ENCODE measurements at places on chromosomes 2 and 18. TPM values are rescaled to one million over a fixed set of nuclear protein-coding genes. Genes with fewer than 3 reads are reported as not detected.

GRCh38 chr2:181680937-181681811 is 857 bp upstream of the NEUROD1 start:
- DNase-seq: no peak

DNA sequence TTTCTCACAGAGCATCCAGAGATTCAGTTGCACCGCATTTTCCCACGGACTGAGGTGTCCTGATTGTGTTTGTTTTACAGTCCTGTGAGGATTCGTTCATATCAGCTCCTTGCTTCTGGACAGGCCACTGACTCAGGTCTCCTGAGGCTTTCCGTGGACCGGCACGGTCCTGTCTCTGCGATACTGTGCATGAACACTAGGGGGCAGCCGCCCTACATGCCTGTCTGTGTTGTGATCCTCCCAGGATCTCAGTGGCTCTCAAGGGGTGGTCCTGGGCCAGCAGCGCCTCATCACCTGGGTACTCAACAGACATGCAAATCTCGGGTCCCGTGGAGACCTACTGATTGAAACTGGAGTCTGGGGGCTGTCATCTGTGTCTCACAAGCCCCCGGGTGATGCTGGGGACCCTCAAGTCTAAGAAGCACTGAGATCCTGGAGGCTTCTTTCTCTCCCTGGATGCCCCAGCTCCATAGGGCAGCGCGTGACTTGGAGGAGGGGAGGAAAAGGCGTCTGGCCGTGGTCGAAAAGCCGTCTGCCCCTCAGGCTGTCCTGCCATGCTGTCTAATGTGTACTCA is 28.9 kb downstream of the IL1R2 start:
- no peak for DNase-seq

- DNase-seq: peak; percentile 99
Measured at GRCh38 chr2:119387381-119388129, 20.8 kb downstream of the DBI start.

- no peak for DNase-seq
Measured at GRCh38 chr2:145743011-145743410, 1223.1 kb upstream of the ZEB2 start.

DNA sequence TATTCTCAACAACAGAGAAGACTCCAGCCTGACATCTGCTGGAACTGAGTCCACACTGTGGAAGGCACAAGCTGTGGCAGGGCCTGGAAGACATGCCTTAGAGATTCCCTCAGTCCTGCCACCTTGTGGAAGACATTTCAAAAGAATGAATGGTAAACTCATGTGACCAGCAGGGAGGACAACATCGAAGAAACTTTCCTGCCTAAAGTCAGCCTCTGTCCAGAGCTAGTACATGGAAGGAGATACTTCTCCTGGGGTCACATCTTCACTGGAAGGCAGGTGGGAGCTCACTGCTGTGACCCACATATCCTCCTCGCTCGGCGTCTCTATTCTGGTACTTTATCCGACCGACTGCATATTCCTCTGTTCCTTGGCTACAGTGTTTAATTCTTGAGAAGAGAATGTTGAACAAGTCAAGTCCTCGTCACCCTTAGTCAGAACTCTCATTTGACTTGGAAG is 59.5 kb downstream of the PUM2 start:
- peak; percentile 61 for DNase-seq

DNA sequence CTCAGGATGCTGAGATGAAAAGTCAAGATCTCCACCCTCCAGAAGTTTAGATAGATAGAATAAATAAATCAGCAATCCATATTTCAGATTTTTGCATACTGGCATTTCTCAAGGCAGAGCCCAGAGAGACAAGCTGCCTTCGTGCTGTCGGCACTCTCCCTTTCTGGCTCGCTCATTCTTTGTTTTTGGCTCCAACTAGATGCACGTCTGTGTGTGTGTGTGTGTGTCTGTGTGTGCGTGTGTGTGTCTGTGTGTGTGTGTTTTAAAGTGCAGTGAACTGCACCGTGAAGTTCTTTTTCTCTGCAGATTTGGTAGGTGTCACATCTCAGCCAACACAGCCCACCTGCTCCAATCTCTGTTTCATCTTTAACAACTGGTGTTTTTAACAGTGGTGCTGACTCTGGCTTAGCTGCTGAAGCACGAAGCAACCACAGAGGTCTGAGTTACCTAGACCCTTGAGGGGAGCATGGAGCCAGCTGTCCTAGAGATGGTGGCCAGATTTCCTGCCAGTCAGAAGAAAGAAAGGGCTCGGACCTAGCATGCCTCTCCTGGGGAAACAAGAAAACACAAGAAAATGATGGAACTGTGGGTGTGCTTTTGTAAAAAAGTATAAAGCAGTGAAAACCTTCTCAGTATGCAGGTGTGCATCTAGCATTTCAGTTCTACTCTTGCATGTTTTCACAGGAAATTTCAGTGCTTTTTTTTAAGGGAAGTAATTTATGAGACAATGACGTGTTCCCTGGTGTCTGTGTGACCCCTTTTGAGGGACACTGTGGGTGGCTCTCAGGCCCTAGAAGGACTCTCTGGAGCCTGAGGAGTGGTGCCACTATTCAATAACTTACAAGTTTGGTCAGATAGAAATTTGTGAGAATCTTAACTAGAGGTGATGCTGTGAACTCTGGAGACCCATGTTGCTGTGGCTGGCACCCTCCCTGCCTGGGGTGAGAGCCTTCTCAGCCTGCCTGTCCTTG is 364.3 kb downstream of the RNF144A start:
- no peak for DNase-seq

DNA sequence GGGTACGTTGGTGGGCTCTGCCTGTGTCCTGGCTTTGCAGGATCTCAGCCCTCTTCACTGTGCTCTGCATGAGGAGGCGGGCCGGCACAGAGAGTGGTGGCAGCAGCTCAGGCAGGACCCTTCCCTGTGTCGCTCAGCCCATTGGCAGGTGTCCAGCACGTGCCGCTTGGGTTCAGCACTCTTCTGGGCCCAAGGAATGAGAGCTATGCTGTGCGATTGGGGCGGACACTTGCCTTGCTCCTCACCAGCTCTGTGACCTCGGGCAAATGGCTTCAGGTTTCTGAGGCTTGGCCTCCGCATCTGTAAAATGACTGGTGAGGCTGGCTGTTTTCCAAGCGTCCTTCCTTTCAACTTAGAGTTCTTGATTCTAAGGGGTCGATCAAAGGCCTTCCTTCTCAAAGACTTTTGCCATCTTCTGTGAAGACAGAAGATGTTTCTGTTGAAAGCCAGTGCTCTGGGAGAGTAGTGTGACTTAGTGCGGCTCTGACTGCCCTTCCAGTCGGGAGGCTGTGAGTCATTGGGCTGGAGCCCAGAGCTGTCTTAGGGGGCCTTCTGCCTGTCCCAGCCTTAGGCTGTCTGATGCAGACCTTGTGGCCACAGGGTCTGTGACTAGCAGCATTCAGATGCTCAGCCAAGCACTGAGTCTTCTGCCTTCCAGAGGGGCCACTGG is 35.6 kb downstream of the GLI2 start:
- DNase-seq: no peak

The LRRTM4 gene
- total RNA-seq: not detected

DNA sequence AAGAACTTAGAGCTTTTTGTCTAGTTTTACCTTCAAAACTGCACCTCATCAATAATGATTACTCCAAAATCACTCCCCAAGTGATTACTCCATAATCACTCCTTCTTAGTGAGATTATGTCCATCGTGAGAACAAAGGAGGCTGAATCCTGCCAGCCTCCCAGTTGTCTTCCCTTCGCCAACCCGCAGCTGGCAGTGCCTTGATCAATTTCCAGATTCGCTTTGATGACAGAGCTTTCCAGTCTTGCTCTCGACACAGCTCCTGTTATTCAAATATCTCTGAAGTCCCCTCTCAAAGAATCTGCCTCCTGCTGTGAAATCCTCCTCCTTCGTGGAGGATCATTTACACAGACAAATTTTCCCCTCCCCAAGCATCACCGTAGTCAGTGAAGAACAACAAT is 237.7 kb downstream of the EIPR1 start:
- no peak for DNase-seq

DNA sequence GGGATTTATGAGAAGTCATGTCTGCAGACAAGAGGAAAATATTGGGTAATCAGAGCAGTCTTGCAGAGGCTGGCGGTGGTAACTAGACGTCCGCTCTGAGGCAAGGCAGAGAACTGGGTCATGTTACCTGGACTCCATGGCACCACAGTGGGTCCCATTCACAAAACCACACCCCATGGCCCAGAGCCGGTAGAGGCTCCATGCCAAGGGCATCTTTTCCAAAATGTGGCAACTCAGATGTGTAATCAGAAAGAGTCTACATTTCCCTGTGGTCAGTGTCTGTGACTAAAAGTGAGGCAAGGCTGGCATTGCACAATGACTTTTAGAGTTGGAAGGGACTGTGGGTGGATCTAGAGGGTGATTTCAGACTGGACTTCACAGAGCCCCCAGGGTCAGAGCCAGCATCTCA is 113.1 kb downstream of the MREG start:
- DNase-seq: peak; percentile 59

The TXNDC2 gene
- not detected for total RNA-seq

The TGFA gene
- 40.1 TPM for total RNA-seq

The TDRD15 gene
- not detected for total RNA-seq

The CPLX4 gene
- not detected for total RNA-seq

The CERKL gene
- total RNA-seq: 0.40 TPM

The GRB14 gene
- total RNA-seq: 24.1 TPM

DNA sequence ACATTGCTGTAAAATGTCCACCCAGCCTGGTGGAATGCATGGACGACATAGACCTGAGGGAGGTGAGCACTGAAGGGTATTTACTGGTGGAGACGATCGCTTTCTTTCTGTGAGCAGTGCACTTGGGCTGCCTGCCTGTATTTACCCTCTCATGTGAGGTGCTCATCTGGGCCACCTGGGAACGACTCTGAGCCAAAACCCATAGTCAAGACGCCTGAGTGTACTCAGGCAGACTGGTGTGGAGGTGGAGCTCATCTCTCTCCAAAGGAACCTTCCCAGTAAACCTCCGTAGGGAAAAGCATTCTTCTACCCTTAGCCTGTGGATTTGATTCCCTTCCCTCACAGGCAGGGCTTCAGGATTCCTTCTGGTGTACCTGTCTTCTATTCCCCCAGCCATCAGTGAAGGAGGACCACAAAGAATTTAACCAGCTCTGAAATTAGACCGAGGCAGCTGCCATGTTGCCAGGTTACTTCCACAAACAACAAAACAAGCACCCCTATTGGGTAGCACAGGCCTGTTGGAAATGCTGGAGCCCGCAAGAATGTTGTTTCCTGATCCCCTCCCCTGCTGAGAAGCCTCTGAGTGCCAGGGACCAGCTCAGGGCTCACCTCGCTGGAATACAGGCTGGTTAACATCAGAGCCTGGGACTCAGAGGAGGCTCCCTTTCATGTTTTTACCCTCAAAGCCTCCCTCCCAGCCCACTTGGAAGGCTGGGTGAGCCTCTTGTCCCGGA is 47.5 kb upstream of the TXNDC2 start:
- peak; percentile 39 for DNase-seq

The HK2 gene
- total RNA-seq: 17.6 TPM

The LAMA1 gene
- 10.1 TPM for total RNA-seq

GRCh38 chr2:181264441-181264840 is 192.7 kb upstream of the ITGA4 start:
- no peak for DNase-seq

DNA sequence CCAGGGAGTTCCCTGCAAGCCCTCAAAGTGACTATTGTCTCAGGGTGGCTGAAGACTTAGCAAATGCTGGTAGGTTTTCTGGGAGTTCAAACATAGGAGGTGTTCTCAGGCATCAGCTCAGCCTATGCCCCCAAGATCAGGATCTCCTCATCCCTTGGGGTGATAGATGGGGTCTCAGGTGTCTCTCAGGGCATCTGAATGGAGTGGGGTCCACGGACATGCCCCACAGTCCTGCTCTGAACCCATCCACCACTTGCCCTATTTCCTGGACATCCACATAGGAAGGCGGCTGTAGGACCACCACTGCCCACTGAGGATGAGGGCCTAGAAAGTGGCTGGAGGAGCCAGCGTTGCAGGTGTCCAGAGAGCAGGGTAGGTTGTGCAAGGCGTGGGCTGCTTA is 287.0 kb upstream of the CXCR4 start:
- no peak for DNase-seq

DNA sequence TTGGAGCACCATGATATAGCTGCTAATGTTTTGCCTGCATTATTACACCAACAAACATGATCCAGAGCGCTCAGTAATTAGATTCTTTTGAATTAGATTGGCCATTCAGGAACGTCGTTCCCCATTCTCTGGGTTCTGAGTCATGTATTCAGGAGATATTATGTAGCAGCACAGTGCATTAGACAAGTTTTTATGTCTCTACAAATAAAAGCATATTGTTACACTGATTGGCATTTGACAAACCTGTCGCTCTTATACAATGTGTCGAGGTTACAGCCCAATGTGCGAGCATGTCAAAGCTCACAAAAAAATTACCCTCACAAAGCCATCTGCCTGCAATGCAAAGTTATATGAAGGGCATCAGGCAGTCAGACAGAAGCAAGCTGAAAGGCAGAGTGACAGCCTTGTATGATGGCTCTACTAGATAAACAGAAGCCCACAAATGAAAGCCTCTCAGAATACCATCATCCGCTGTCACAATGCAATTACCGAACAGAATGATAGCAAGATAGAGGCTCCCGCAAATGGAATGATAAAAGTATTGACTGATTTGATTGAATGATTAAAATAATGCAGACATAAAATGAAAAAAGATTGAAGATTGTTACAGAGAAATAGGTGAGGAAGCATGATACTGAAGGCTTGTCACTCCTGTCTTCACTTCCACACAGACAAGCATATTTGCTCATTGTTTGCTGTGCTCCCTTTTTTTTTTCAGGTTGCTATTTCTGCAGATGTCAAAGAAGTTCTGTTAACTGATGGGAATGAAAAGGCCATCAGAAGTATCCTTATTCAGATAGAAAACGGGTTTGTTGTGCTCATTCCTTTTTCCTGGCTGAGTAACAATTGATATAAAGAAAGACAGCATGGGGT is 234.6 kb upstream of the SIX3 start:
- no peak for DNase-seq

The GCG gene
- not detected for total RNA-seq

GRCh38 chr2:55418072-55418471 is 1.6 kb downstream of the CCDC88A start:
- no peak for DNase-seq
